Naive thymus-derived CD8-positive, alpha-beta T cell (primary cell): ENCODE measurements at places on chromosomes 1 and 21. TPM values are rescaled to one million over a fixed set of nuclear protein-coding genes. Genes with fewer than 3 reads are reported as not detected.

GNG12 gene
- total RNA-seq, result not detected

- H3K36me3 ChIP-seq, result no peaks in the 10 kb centered on the region
- peaks cover 19% of the 10 kb centered on the region for H3K27me3 ChIP-seq
- no peak overlapping the region for H3K4me3 ChIP-seq
- no peak overlapping the region for H3K27ac ChIP-seq
Measured at GRCh38 chr1:199660071-199660470, 367.4 kb upstream of the NR5A2 start.

DNA sequence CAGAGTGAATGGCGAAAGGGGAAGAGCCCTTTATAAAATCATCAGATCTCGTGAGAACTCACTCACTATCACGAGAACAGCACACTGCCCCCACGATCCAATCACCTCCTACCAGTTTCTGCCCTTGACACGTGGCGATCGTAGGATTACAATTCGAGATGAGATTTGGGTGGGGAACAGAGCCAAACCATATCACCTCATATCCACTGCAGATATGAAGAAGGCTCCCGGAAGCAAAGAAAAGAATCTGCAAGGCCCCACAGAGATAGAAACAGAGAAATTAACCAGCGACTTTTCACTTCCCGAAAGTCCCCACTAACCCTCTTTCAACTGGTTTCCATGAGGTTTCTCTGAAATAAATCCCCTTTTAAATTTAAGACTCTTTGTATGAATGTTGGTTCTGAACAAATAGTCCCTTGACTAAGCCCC is 86.2 kb upstream of the IRF2BP2 start:
- no peaks in the 10 kb centered on the region for H3K27me3 ChIP-seq
- DNase-seq, result no peak
- H3K4me3 ChIP-seq, result no peak overlapping the region

- no peak overlapping the region for H3K27ac ChIP-seq
- H3K36me3 ChIP-seq, result peaks cover 3% of the 10 kb centered on the region
- peak overlapping the region; percentile 86 for H3K4me3 ChIP-seq
- H3K4me1 ChIP-seq, result peaks cover 30% of the 10 kb centered on the region
Measured at GRCh38 chr1:226643177-226643576, 94.6 kb downstream of the STUM start.

DNA sequence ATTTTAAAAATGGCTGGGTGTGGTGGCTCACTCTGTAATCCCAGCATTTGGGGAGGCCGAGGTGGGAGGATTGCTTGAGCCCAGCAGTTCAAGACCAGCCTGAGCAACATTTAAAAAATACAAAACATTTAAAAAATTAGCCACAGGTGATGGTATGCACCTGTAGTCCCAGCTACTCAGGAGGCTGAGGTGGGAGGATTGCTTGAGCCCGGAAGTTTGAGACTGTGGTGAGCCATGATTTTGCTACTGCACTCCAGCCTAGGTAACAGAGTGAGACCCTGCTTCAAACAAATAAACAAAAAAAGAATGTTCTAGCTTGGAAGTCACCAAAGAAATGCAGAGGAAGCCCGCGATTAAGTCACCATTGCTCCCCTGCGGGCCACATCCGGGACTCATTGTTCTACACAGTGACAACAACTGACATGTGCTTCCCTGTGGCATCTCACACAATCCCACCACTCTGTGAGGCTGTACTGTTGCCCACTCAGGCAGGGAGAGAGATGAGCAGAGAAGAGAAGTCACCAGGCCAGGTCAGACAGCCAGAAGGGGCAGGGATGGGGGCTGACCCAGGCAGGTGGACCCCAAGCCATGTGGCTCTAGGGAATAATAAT is 18.4 kb upstream of the SPATC1L start:
- no peaks in the 10 kb centered on the region for H3K27me3 ChIP-seq
- peak overlapping the region; percentile 37 for H3K27ac ChIP-seq
- no peak for DNase-seq
- no peak overlapping the region for H3K4me3 ChIP-seq
- H3K36me3 ChIP-seq, result peaks cover 21% of the 10 kb centered on the region

DNA sequence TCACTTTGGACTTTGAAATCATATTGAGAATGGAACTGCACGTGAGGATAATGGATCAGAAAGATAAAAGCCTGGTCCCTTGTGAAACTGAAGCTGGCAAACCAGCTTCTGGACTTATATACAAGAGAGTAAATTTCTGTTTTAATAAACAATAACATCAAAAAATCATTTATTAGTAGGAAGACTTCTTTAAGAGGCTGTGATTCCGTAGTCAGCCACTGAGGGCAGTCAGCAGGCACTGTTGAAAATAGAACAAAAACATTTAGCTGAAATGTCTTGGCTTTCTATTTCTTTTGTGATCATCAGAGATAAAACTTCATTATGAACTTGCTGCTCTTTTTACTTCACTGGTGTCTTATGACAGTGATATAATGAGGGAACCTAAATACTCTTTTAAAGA is 489.4 kb downstream of the PCP4 start:
- H3K4me3 ChIP-seq, result no peak overlapping the region
- no peaks in the 10 kb centered on the region for H3K4me1 ChIP-seq
- no peak for DNase-seq

PDC gene
- not detected for total RNA-seq

DNA sequence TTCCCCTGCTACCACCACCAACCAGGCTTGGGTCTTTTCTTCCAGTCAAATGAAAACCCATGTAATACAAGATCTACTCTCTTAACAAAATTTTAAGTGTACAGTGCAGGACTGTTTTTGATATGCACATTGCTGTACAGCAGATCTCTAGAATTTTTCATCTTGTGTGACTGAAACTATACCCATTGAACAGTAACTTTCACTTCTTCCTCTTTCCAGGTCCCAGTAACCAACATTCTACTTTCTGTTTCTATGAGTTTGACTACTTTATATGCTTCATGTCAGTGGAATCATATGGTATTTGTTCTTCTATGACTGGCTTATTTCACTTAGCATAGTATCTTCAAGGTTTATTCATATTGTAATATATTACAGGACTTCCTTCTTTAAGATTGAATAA is 45.3 kb upstream of the PLPPR4 start:
- no peak overlapping the region for H3K4me3 ChIP-seq
- H3K27ac ChIP-seq, result no peak overlapping the region
- H3K27me3 ChIP-seq, result peaks cover 16% of the 10 kb centered on the region
- no peaks in the 10 kb centered on the region for H3K36me3 ChIP-seq
- H3K4me1 ChIP-seq, result no peaks in the 10 kb centered on the region
- DNase-seq, result no peak

FAM43B gene
- total RNA-seq, result not detected

DNA sequence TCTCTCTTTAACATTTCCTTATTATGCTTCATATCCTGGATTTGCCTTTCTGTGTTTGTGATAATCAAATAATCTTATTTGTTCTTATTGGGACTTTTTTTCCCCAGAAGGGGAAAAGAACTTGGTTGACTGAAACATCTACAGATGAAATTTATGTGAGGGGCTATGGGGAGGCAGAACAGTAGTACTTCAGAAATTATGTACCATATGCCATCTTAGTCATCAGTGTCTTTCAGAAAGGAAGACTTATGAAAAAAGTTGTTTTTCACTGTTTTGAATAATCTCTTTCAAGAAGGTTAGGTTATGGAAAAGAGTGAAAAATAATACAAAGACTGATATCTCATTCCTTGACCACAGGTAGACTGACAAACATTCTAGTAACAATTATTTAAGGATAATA is 30.2 kb upstream of the TRAF5 start:
- DNase-seq, result no peak
- no peak overlapping the region for H3K27ac ChIP-seq
- peaks cover 14% of the 10 kb centered on the region for H3K4me1 ChIP-seq
- H3K27me3 ChIP-seq, result no peaks in the 10 kb centered on the region
- peaks cover 36% of the 10 kb centered on the region for H3K36me3 ChIP-seq

- H3K27ac ChIP-seq, result no peak overlapping the region
- no peak overlapping the region for H3K4me3 ChIP-seq
- peaks cover 5% of the 10 kb centered on the region for H3K36me3 ChIP-seq
- H3K27me3 ChIP-seq, result no peaks in the 10 kb centered on the region
- no peaks in the 10 kb centered on the region for H3K4me1 ChIP-seq
Measured at GRCh38 chr1:43773821-43774220, 66.5 kb downstream of the ST3GAL3 start.

ADAMTSL4 gene
- total RNA-seq, result 0.16 TPM

DNA sequence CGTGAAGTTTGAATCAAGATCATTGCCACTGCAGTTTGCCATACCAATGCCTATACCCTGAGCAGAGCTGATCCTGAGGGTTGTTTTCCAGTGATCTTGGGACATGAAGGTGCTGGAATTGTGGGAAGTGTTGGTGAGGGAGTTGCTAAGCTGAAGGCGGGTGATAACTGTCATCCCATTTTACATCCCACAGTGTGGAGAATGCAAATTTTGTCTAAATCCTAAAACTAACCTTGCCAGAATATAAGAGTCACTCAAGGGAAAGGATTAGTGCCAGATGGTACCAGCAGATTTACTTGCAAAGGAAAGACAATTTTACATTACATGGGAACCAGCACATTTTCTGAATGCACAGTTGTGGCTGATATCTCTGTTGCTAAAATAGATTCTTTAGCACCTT is 78.6 kb downstream of the FMN2 start:
- H3K27ac ChIP-seq, result no peak overlapping the region
- H3K4me3 ChIP-seq, result no peak overlapping the region
- no peaks in the 10 kb centered on the region for H3K27me3 ChIP-seq
- H3K4me1 ChIP-seq, result no peaks in the 10 kb centered on the region

- H3K27ac ChIP-seq, result no peak overlapping the region
- no peak for DNase-seq
- H3K4me1 ChIP-seq, result peaks cover 11% of the 10 kb centered on the region
Measured at GRCh38 chr1:1071486-1072298, 2.4 kb downstream of the RNF223 start.

SLAMF9 gene
- total RNA-seq, result not detected

DNA sequence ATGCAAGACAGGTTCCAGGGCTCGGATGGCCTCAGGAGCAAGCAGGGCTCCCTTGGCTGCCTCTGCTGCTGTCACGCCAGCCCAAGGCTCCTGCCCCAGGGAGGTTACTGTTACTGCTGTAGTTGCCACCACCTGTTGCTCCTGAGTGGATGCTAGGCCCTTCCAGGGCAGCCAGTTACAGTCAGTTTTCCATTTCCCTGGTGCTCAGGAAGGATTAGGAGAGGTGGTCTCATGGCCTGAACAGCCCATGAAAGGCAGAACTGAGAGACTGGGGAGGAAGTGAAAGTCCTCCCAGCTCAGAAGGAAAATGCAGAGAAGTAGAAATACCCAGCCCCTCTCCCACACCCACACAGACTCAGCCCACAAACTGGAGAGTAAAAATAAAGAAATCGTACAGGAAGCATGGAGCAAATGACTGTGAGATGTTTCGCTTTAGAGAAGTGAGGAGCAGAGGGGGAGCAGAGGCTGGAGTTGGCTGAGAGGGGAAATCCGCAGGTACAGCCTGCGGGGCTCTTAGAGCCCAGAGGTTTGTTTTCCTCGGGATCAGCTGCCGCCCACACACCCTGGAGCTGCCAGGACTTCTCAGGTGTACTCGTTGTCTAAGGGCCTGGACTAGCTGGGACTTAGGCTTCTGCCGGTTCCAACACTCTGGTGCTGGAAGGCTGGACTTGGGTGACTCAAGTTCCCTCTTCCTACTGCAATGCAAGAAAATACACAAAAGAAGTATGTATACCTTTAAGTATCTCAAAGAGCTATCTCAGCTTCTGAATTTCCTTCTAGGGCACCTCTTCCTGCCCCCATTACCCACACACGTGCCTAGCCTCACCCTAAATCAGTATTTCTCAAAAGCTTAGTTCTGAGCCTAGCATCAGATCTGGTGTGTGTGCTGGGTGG is 2.3 kb downstream of the IL6R start:
- peak overlapping the region; percentile 95 for H3K27ac ChIP-seq
- H3K27me3 ChIP-seq, result no peaks in the 10 kb centered on the region
- H3K4me1 ChIP-seq, result peaks cover 47% of the 10 kb centered on the region
- peak overlapping the region; percentile 95 for H3K4me3 ChIP-seq
- H3K36me3 ChIP-seq, result peaks cover 4% of the 10 kb centered on the region

- no peak for DNase-seq
- H3K36me3 ChIP-seq, result peaks cover 17% of the 10 kb centered on the region
- H3K27ac ChIP-seq, result no peak overlapping the region
- H3K4me3 ChIP-seq, result no peak overlapping the region
- peaks cover 13% of the 10 kb centered on the region for H3K4me1 ChIP-seq
- no peaks in the 10 kb centered on the region for H3K27me3 ChIP-seq
Measured at GRCh38 chr1:34844252-34844634, 15.3 kb downstream of the SMIM12 start.

GRCh38 chr1:19321071-19321470 is 8.9 kb downstream of the SLC66A1 start:
- H3K27ac ChIP-seq, result no peak overlapping the region
- H3K27me3 ChIP-seq, result no peaks in the 10 kb centered on the region
- no peaks in the 10 kb centered on the region for H3K4me1 ChIP-seq
- peaks cover 21% of the 10 kb centered on the region for H3K36me3 ChIP-seq
- H3K4me3 ChIP-seq, result peak overlapping the region; percentile 32

RSRP1 gene
- 401 TPM for total RNA-seq

DNA sequence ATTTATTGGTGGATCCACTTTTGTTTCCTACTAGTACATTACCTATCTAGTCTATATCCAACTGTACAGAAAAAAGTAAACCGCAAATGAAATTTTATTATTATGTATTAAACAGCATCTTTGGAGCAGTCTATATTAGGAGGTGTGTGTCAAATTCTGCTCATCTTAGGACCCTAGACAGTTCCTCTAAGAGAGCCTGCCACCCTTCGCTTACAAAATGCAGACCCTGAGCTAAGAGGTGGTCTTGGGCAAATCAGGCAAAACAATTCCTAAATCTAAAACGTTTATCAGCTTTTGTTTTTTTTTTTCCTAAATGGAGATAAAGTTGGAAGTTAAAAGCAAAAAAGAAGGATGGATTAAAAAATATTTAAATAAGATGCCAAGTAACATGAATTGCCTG is 85.3 kb downstream of the PBX1 start:
- no peaks in the 10 kb centered on the region for H3K27me3 ChIP-seq
- no peaks in the 10 kb centered on the region for H3K4me1 ChIP-seq
- DNase-seq, result no peak

DNA sequence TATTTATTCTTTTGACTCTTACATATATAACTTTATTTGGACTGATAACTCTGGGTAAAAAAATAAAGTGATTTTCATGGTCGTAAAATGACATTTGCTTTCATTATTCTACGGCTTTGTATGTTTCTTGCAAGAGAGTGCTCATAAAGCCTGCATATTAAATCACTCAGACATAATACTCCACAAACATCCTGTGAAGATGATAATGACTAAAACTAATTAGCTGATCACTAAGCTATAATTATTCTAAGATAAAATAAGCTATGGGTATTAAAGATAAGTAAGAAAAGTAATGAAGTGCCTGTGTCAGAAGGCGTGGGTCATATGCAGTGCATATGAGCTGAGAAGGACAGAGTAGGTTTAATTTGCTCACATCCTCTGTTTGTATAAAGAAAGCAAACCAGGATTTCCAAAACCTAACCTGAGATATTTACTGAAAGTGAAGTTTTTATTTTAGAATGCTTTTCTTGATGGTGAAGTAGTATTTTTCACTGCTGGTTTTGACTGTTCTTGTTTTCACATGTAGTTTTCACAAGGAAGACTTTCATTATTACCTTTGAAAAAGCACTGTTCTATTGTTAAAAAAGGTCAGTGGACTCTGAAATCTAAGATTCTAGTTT is 278.8 kb downstream of the AMY1C start:
- no peaks in the 10 kb centered on the region for H3K36me3 ChIP-seq
- no peaks in the 10 kb centered on the region for H3K27me3 ChIP-seq
- H3K4me3 ChIP-seq, result no peak overlapping the region
- no peak overlapping the region for H3K27ac ChIP-seq

- no peak overlapping the region for H3K27ac ChIP-seq
- DNase-seq, result no peak
- H3K36me3 ChIP-seq, result no peaks in the 10 kb centered on the region
- H3K4me1 ChIP-seq, result peaks cover 26% of the 10 kb centered on the region
Measured at GRCh38 chr1:91876040-91876470, 9.9 kb downstream of the TGFBR3 start.

C1orf185 gene
- total RNA-seq, result not detected
